ENCODE measurements at places on chromosomes 3 and 15.

DNA sequence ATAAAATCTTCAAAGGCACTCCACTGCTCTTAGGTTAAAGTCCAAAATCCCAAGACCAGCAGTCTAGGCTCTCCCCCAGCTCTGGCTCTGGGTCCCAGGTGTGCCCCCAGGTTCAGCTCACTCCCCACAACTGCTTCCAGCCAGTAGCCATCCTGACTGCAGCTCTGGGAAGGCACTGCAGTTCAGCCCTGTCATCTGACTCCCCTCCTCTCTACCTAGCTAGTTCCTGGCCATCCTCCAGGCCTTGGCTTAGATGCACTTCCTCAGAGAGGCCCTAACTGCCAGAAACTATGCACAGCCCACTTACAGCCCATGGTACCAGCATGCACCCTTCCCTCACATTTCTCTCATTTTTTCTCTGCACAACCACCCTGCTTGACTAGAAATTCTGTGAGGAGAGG lies 25.5 kb downstream of the TBC1D2B start:
- no peak for DNase-seq

DNA sequence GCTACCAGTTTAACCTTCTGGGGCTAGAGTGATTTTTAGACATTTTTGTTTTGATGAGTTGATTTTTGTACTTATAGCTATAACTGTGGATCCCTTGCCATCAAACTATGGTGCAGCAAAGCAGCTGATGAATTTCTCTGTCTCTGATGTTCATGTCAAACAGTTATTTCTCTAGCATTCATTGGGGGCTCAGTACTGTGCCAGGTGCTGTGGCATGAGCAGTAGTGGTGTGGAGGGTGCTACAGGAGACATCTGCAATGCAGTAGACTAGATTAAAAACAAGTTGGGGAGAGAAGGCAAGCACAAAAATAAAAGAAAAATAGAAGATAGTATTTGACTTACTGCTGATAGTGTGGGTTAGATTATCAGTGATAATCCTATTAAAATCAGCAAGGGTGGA lies 95.3 kb downstream of the AKAP13 start:
- DNase-seq = no peak

- no peak for DNase-seq
Observed at GRCh38 chr15:59997070-59997701, 6.9 kb upstream of the FOXB1 start.

DNA sequence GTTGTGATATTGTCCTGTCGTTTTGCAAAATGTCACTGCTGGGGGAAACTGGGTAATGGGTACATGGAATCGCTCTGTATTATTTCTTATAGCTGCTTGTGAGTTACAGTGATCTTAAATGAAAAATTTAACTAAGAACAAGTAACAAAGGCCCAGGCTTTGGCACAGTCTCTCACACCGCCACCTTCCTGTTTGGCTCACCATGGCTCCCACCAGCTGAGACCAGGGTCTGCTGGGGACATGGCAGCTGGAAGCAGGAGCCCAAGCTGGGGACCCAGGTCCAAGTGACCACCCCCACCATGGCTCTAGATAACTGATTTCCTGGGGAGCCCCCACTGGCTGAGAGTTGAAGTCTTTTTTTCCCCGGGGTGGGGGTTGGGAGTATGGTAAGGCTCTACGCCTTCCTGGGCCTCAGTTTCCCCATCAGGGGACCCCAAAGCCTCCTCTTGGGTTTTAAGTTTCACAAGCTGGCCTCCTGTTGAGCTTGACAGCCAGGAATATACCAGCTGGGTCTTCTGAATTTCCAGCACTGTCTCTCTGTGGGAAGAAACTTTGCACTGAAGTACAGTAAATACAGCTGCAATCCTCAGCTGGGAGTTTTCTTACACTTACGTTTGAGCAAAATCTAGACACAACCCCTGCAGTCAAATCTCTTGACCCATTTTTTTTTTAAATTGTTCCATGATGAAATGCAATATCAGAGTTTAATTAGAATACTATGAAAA lies 26.1 kb downstream of the ABTB1 start:
- no peak for DNase-seq

GRCh38 chr3:150423761-150424160 lies 15.7 kb downstream of the TSC22D2 start:
- no peak for DNase-seq

GRCh38 chr3:188780193-188781147 lies 391.3 kb upstream of the TPRG1 start:
- DNase-seq = peak; percentile 69

GRCh38 chr3:135170732-135171131 lies 375.7 kb downstream of the EPHB1 start:
- no peak for DNase-seq

- DNase-seq = no peak
Observed at GRCh38 chr15:26294059-26294689, 431.0 kb upstream of the ATP10A start.

GRCh38 chr3:23075496-23075895 lies 127.6 kb upstream of the UBE2E2 start:
- DNase-seq = peak; percentile 3

- no peak for DNase-seq
Observed at GRCh38 chr3:61250784-61251173, 473 bp downstream of the FHIT start.

GRCh38 chr3:153166206-153166605 lies 4.2 kb downstream of the RAP2B start:
- no peak for DNase-seq

GRCh38 chr3:197367081-197367780 lies 68.8 kb upstream of the DLG1 start:
- peak; percentile 68 for DNase-seq

Data from fibroblast of the conjunctiva (primary cell).